Fibroblast of lung (primary cell): ENCODE measurements at places on chromosomes 12 and 14. TPM values are rescaled to one million over a fixed set of nuclear protein-coding genes. Genes with fewer than 3 reads are reported as not detected.

Gene FGF6
- not detected in 2 replicates for total RNA-seq

Gene FOXN4
- total RNA-seq, result not detected in 2 replicates

Gene SERPINA9
- total RNA-seq, result not detected in 2 replicates

Gene MYH6
- total RNA-seq, result not detected in 2 replicates

Gene TECPR2
- 10.3 and 17.8 TPM in 2 replicates for total RNA-seq

Gene LGMN
- 22.3 and 22.6 TPM in 2 replicates for total RNA-seq

Gene SLC38A4
- total RNA-seq, result 1.8 and 6.1 TPM in 2 replicates

Gene AGAP2
- under 0.01 and 0.17 TPM in 2 replicates for total RNA-seq

Gene PSME1
- 172 and 177 TPM in 2 replicates for total RNA-seq

Gene PRPH
- 0.26 and 0.50 TPM in 2 replicates for total RNA-seq

Gene PPFIA2
- total RNA-seq, result 0.26 and 2.1 TPM in 2 replicates

Gene KCNC2
- total RNA-seq, result not detected in 2 replicates

Gene CPM
- 23.5 and 29.8 TPM in 2 replicates for total RNA-seq

Gene KRT7
- total RNA-seq, result 3.1 and 3.5 TPM in 2 replicates

Gene OASL
- total RNA-seq, result 0.51 and 1.2 TPM in 2 replicates

Gene RAD52
- total RNA-seq, result 12.6 and 19.2 TPM in 2 replicates
